Thyroid gland (tissue), 4 donors: ENCODE measurements at places on chromosomes 1 and 21. TPM values are rescaled to one million over a fixed set of nuclear protein-coding genes. Genes with fewer than 3 reads are reported as not detected.

COL16A1 gene
- total RNA-seq = 79.1 TPM

KIAA0040 gene
- total RNA-seq = 15.5 TPM

COL6A2 gene
- 79.4 TPM for total RNA-seq

MPL gene
- 0.29 TPM for total RNA-seq

KRTAP24-1 gene
- not detected for total RNA-seq

AXDND1 gene
- 0.44 TPM for total RNA-seq

DNASE2B gene
- not detected for total RNA-seq

PTPRC gene
- total RNA-seq = 14.6 TPM

PARS2 gene
- total RNA-seq = 4.8 TPM

RPTN gene
- total RNA-seq = not detected

AMPD1 gene
- total RNA-seq = not detected

TNNI3K gene
- not detected for total RNA-seq

SLC44A5 gene
- 0.13 TPM for total RNA-seq

GNG4 gene
- total RNA-seq = under 0.01 TPM

OR2T35 gene
- not detected for total RNA-seq

UBASH3A gene
- total RNA-seq = not detected

KIF26B gene
- total RNA-seq = 6.7 TPM

C1orf167 gene
- total RNA-seq = 6.3 TPM

LMX1A gene
- total RNA-seq = 0.29 TPM

BEST4 gene
- 0.56 TPM for total RNA-seq

SGIP1 gene
- 22.1 TPM for total RNA-seq

FTCD gene
- 1.2 TPM for total RNA-seq

KRTAP19-7 gene
- total RNA-seq = not detected

GREM2 gene
- total RNA-seq = 0.22 TPM

CLCA2 gene
- not detected for total RNA-seq

SNRPE gene
- 54.7 TPM for total RNA-seq

TRIM58 gene
- total RNA-seq = 22.6 TPM

AMY1A gene
- total RNA-seq = not detected

KRTAP10-6 gene
- total RNA-seq = not detected

SPATA21 gene
- not detected for total RNA-seq

PIGR gene
- total RNA-seq = 1.2 TPM

SLC45A1 gene
- 3.0 TPM for total RNA-seq

PLEKHG5 gene
- 12.0 TPM for total RNA-seq
